ENCODE measurements at places on chromosomes 5 and 9.

GRCh38 chr9:2473681-2474080 lies 147.9 kb upstream of the VLDLR start:
- DNase-seq, result no peak

- no peak for DNase-seq
Measured at GRCh38 chr5:45484781-45485180, 211.4 kb downstream of the HCN1 start.

DNA sequence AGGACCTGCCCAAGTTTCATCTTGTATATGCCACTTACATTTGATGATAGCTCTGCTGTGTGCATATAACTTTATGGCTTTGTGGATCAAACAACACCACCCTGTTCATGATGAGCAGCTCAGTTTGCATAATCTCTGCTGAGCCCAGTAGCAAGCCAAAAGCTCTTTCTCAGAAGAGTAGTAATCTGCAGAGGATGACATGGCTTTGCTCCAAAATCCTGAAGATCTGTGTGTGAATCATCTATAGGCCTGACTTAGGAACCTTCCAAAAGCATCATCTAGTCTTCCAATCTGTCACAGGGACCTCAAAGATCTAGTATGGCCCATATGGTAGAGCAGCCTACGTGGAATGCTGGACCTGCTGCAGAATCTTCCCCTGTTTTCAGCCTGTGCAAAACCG lies 394.6 kb downstream of the PSAT1 start:
- DNase-seq, result no peak

GRCh38 chr5:180959661-180960060 lies 29.0 kb upstream of the BTNL3 start:
- DNase-seq, result no peak

DNA sequence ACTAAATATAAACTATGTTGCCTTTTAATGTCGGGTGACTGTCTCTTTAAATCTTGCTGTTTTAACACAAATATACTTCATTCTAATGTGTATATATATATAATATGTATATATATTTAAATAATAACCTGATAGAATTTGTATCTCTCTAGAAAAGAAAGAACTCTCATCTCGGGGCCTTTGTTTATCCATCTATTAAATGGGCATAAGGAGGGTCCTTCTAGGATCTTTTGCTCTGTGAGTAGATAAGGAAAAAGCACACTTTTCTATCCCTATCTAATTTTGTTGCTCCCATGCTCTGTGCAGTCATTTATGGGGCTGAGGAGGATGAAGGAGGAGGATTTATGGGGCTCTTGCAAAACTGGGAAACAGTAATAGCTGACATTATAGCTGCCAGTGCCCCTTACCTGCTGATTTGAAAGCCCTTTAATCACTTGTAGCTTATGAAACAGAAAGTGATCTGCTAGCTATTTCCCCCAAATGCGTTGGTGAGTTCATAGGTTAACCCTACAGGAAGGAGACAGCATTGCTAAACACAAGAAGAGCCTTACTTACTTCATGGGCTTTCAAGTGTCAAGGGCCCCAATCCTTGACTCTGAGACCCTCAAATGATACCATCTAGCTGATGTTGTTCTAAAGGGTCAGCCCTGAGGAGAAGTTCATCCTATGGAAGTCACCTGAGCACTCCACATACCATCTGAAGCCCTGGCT lies 5.8 kb upstream of the PPARGC1B start:
- no peak for DNase-seq

GRCh38 chr5:109506556-109506955 lies 96.8 kb upstream of the PJA2 start:
- DNase-seq, result peak; percentile 68

DNA sequence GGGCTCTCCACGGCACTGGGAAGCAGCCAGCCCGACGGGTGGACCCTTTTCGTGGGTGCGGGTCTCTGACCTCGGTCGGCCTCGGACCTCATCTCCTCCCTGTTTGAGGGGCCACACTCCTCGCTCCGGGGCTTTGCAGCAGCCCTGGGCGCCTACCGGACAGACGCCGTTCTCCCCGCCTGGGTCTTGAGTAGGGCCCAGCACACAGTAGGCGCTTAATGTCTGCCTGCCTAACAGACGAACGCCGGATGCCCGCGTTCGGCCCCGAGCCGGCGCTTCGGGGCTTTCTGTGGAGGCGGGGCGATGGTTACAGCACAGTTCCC lies 842 bp upstream of the GTF3C5 start:
- no peak for DNase-seq

- DNase-seq, result peak; percentile 32
Measured at GRCh38 chr5:90528601-90529193, 687 bp downstream of the LYSMD3 start.

DNA sequence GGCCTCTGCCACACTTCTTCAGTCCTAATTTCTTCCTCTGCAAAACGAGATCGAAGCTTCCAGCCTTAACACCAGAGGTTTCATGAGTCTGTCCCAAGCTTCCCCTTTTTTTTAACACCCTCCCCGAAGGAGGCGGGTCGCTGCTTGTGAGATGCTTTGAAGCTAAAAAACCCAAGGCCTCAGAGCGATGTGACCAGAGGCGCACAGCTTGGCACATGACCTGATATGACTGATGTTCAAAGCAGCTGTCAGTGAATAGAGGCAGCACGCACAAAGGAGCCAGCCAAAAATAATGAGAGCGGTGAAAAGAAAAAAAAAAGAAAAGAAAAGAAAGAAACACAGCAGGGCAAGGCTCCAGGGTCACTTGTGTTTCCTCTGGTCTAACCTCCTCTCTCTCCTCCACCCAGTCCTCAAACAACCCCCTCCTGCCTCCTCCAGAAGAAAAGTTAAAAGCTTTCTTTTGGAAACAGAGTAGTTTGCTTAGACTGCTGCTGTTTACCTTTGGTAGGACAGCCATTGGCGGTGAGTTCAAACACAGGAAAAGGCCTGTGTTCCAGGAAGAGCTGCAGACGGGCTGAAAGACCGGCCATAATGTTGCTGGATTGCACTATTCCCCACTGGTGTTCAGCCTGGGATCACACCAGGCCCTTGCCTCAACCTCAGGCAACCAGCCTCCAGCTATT lies 10.9 kb upstream of the ZNF366 start:
- peak; percentile 83 for DNase-seq

- DNase-seq, result no peak
Measured at GRCh38 chr9:98453589-98454311, 198.3 kb upstream of the TBC1D2 start.

GRCh38 chr9:121204121-121204520 lies 2.5 kb upstream of the RAB14 start:
- DNase-seq, result no peak

DNA sequence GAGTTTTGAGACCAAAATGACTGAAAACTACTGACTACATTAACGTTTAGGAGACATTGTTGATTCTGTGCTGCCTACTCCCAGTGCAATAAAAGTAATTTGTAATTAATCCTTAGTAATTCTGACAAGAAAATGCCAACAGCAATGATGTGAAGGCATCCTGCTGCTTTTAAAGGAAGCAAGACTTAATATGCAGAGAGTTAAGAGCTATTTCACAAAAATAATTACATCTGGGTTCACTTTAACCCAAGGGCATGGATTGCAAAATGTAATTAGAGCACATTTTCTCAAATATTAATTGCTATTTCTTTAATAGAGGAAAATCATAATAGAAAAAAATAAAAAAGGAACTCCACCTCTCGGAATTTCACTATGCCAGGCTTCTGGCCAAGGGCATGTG lies 22.7 kb upstream of the TNFSF8 start:
- no peak for DNase-seq

DNA sequence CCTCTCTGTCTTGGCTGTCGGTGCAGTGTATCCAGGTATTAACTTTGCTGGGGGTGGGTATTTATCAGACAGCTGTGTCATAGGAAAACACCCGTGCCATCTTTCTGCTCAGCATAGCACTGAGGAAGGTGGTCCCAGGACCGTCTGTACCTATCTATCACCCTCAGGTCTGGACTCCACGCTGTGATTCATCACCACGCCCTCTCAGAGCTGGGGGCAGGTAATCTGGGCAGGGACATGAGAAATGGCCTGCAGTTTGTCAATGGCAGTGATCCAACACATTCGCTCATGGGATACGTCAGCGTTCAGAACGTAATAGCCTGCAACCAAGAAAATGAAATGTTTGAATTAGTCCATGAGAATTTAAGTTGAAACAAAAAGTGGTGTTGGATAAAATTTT lies 151.6 kb upstream of the MAP1B start:
- DNase-seq, result no peak

DNA sequence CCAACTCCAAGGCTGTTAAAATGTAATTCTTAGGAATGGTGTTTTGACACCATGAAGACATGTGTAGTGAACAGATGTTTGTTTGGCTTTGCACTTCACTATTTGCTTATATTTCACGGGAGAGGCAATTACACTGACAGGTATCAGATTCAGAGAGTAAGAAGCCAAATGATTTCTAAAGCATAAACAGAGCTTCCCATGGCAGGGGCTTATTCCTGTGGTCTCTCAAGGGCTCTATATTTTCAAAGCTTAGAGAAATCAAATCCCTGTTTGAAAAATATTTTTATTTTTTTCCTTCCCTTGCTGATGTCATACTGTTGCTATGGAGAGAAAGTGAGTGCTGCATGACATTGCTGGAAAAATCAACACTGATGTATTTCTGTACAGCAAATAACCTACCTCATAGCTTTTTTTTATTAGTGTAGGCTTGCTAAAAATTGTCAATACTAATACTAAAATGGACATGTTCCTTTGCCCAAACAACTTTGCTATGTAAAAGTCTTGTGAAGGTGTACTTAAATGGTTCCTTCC lies 161.4 kb downstream of the GIN1 start:
- no peak for DNase-seq

- no peak for DNase-seq
Measured at GRCh38 chr5:91159647-91160046, 223.5 kb downstream of the ARRDC3 start.

- DNase-seq, result no peak
Measured at GRCh38 chr5:113186061-113186460, 209.5 kb downstream of the DCP2 start.

DNA sequence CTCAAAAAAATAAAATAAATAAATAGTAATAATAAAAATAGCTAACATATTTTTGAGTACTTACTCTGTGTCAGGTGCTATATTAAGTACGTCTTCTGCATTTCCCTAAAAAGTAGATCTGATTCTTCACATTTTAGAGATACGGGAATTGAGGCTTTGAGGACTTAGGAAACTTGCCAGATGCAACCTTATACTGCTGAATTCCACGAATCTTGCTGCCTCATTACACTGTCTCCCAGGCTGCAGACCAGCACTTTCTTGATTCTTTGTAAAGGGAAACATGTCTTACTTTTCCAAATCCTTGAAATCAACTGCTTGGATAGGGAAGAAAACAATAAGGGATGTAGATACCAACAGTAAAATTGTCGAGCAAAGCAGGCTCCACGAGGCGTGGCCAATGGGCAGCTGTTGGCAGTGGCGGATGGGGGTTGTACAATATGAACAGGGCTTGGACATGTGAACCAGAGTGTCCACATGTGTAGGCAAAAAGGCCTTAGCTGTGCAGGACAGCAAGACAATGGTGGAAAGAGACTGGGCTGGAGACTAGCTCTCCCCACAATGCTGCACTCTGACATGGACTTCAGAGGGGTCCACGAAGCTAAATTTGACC lies 124.3 kb upstream of the RAI14 start:
- no peak for DNase-seq

GRCh38 chr9:16043756-16044578 lies 491.1 kb downstream of the CCDC171 start:
- no peak for DNase-seq

DNA sequence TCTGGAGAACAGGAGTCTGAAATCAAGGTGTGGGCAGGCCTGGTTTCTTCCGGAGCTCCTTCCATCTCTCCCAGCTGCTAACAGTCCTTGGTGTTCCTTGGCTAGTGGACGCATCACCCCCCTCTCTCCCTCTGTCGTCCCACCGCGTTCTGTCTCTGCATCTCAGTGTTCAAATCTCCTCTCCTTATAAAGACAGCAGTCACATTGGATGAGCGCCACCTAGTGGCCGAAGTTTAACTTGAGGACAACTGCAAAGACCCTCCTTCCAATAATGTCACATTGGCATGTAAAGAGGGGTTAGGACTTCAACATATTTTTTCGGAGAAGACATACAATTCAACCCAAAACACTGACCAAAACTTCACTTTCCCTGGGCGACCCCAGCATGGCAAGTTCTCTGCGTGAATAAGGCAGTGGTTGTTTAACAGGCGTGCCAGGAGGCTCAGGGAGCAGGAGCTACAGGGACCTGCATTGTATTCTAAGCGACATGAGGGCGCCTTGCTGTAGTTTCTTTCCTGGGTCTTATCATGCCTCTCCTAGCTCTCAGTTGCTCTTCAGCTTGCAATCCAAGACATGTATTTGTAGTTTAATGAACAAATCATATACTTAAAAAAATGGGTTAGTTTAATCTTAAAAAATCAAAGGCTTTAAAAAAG lies 27.9 kb upstream of the BASP1 start:
- DNase-seq, result peak; percentile 77

DNA sequence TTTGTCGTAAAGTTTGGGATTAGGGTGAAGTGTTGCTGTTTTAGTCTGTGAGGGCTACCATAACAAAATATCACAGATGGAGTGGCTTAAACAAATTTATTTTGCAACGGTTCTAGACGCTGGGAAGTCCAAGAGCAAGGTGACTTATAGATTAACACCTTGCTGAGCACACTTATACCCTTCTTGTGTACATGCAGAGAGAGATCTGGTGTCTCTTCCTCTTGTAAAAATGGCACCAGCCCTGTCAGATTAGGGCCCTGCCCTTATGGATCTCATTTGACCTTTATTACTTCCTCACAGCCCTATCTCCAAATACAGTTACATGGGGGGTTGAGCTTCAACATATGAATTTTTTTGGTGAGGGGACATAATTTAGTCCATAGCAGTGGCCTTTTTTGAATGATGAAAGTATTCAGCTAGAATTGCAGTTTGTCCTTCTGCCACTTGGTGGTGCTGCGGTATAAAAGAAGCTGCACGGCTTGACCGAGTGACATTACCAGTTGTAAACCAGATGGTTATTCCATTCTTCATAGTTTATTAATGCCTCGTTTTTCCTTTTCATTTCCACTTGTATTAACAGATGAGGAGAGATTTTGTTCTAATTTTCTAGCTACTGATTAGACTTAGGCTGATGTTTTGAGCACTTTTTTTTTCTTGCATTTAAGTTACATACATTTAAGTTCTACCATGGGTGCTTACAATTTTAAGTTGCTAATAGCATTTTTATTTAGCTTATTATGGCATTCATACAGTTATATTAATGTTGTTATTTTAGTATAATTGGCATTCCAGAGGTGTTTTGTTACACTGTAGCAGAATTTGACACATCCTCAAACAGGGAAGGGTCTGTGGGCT lies 19.4 kb downstream of the DCP2 start:
- DNase-seq, result peak; percentile 78

GRCh38 chr5:127863161-127863560 lies 160.0 kb downstream of the CCDC192 start:
- DNase-seq, result no peak

GRCh38 chr5:173395257-173395932 lies 67.2 kb upstream of the STC2 start:
- DNase-seq, result no peak

GRCh38 chr5:149149942-149150341 lies 8.6 kb downstream of the ABLIM3 start:
- no peak for DNase-seq

- no peak for DNase-seq
Measured at GRCh38 chr9:14935964-14936363, 25.7 kb upstream of the FREM1 start.

Data from KBM-7 (cell line).